ENCODE measurements at places on chromosomes 5 and 9. TPM values are rescaled to one million over a fixed set of nuclear protein-coding genes. Genes with fewer than 3 reads are reported as not detected.

The SLC25A2 gene
- total RNA-seq = 0.22 TPM

The HTR1A gene
- not detected for total RNA-seq

The ARL14EPL gene
- total RNA-seq = 0.09 TPM

The NIPBL gene
- 30.7 TPM for total RNA-seq

The PCDHB4 gene
- total RNA-seq = 1.8 TPM

The BAAT gene
- total RNA-seq = 0.66 TPM

All from muscle of leg (tissue), 16 donors.